Fibroblast of upper back skin (primary cell): ENCODE measurements at places on chromosomes 3 and 15.

DNA sequence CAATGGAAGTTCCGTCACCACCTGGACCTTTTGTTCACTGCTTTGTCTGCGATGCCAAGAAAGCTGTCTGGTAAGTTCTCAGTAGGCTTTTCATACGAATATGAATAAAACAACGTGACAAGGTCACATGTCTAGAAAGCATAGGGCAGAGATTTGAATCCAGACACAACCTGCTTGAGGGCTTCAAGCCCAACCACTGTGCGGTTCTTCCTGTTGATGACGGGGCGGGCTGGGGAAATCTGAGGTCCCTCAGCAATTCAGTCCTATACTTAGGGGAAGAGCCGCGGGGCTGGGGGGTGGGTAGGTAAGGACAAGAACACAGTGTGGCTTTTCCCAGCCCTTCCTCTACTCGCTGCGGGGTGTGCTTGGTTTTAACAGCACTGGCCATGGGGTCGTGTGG lies 32.4 kb upstream of the SMAD3 start:
- no peak for DNase-seq

GRCh38 chr3:110384601-110385000 lies 687.0 kb upstream of the NECTIN3 start:
- peak; percentile 25 for DNase-seq

GRCh38 chr3:58874248-58874741 lies 175.5 kb downstream of the CFAP20DC start:
- DNase-seq = peak; percentile 6

GRCh38 chr3:175279457-175279856 lies 420.3 kb downstream of the NAALADL2 start:
- DNase-seq = no peak

- DNase-seq = no peak
Observed at GRCh38 chr3:18415839-18416238, 9.3 kb downstream of the SATB1 start.

- peak; percentile 47 for DNase-seq
Observed at GRCh38 chr3:161150001-161150525, 44.9 kb upstream of the B3GALNT1 start.

- no peak for DNase-seq
Observed at GRCh38 chr3:150736903-150737832, 25.8 kb downstream of the SIAH2 start.

- no peak for DNase-seq
Observed at GRCh38 chr3:77536038-77536775, 496.3 kb downstream of the ROBO2 start.

DNA sequence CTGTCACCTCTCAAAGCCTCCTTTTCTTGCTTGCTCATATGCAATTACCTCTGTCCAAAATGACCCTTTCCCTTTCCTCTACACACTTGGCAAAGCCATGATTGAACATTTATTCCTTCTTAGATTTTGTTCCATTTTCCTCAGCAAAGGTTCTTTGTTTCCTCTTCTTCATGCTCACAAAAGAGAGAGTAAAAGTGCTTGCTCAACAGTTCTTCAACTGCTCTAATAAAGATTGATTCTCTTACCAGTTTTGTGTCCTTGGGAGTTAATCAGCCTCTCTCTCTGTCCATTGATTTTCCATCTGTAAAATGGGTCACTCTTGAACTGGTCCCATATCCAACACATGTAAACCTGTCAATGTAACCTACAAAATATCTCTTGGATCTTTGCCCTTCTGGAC lies 186.4 kb downstream of the WNT5A start:
- no peak for DNase-seq

GRCh38 chr15:77773903-77774302 lies 141.2 kb upstream of the LINGO1 start:
- DNase-seq = no peak

DNA sequence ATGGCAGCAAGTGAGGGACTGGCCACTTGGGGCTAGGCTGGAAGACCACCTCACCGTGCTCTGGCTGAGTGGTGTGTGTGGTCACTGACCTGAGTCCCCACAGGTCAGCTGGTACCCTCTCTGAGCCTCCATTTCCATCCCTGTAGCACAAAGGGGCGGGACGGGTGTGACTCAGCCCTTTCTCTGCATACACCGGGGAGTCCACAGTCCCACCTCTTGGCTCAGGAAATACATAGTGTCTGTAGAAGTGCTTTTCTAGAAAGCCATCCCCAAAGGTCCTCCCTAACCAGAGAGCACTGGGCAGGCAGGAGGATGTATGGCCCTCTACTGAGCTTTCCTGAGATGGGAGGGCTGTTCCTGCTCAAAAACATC lies 27.2 kb downstream of the WNT7A start:
- DNase-seq = no peak

- no peak for DNase-seq
Observed at GRCh38 chr3:10390641-10391373, 69.9 kb upstream of the SEC13 start.

- DNase-seq = peak; percentile 98
Observed at GRCh38 chr3:149553781-149554451, 79.4 kb downstream of the TM4SF4 start.

DNA sequence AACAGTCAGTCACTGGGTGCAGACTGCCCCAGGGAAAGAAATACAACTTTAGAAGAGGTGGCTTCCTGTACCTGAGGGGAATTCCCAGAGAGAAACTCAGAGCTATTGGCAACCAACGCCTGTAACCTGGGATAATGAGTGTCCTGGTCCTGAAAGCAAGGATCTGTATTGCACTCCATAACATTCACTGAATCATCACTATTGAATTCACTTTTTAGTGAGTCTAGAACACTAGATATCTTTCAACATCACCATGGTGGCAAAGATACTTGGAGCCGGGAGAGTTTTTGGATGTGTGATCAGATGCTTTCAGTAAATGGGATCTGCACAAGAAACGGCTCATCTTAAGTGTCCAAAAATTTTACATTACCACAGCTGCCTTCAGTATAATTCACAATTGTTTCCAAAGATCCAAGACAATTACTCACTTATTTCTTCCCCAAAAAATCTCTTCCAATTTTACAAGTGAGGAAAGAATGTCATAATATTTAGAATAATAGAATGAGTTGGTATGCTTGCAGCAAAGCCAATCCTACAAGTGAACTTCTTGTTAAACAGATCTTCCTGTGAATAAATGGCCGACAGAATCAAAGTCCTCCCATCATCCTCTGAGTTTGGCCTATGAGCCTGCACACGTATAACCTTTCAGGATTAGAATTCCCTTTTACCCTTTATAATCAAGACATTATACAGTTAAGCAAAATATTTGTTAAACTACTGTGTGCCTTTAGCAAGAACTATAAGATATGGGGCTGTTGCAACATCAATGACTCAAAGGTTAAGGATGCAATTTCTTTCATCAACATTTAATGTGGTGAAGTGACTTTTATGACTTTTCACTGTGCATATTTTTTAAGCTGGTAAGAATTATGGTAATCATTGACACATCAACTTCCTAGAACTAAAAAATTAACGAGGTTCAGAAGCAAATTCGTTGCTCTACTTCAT lies 243.3 kb upstream of the COL8A1 start:
- peak; percentile 95 for DNase-seq

- DNase-seq = peak; percentile 82
Observed at GRCh38 chr3:45507820-45508317, 86.7 kb upstream of the LIMD1 start.

DNA sequence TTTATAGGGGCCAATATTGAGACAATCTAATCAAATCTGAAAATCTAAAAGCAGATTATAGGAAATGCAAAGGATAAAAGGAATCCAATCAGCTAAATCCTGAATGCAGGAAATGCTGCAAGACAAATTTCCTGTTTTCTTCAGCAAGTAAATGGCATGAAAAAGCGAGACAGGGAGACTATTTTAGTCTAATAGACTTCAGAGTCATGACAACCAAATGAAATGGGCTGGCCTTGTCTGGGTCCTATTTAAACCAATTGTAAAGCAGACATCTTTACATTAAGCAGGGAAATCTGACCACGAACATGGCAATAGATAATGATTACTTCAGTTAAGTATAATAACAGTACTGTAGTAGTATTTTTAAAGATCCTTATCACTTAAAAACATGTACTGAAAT lies 2.1 kb downstream of the DBR1 start:
- no peak for DNase-seq

DNA sequence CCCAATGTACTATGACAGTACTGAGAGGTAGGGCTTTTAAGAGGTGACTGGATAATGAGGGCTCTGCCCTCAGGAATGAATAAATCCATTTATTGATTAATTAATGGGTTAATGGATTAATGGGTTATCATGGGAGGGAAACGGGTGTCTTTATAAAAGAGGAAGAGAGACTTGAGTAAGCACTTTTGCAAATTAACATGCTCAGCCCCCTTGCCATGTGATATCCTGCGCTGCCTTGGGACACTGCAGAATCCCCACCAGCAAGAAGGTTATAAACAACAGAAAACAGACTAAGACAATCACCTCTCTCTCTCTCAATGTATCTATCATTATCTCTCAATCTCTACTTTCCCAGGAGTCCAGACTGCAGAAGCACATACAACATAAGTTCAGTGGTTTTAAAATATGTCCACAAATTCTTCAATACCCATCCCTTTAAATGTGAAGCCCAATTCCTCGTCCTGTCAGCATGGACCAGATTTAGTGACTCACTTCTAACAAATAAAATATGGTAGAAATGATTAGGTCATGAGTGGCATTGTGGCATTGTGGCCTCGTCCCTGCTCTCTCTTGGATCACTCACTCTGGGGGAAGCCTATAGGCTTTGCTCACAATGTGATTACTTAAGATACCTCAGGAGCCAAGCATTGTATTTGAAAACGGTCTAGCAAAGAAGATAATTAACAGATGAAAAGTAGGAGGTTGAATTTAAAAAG lies 40.0 kb upstream of the IL12A start:
- peak; percentile 84 for DNase-seq

GRCh38 chr3:13234666-13235065 lies 161.4 kb upstream of the IQSEC1 start:
- DNase-seq = no peak

DNA sequence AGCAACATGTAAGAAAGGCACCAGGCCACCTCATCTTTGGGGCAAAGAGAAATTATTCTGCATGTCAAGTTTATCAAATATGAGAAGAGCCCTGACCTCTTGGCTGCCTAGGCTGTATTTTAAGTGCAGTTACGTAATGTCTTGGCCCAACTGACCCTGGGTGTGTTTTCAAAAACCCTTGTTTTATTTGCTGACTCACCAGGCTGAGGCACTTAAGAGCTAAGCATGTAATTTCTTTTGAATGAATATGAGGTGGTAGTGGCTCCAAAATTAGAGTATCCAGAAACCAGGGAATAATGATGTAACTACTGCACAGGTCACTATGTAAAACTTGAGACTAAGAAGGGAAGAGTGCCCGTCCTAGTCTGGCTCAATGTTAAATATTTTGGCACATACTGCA lies 24.3 kb downstream of the PGPEP1L start:
- peak; percentile 67 for DNase-seq

DNA sequence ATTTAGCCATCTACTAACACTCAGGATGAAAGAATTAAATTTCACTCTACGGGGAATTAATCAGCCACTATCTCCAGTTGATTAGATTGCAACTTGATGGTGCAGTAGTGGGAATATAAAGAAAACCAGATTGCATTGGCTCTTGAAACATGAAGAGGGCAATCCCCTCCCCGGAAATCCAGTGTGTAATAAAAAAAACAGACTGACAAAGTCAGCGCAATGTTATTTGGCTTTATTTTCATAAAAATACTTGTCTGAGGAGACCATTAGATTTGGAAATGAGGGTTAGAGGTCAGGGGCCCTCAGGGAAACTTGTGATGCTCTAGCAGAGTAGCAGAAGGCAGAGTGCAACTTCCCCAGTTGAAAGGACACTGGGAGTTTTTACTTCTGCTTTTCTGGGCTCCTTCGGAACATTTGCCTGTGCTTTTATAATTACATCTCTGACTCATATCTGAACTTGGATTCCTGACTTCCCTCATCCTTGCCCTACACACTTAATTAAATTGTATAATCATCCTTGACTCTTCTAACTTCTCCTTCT lies 326.8 kb downstream of the TUSC7 start:
- peak; percentile 70 for DNase-seq

DNA sequence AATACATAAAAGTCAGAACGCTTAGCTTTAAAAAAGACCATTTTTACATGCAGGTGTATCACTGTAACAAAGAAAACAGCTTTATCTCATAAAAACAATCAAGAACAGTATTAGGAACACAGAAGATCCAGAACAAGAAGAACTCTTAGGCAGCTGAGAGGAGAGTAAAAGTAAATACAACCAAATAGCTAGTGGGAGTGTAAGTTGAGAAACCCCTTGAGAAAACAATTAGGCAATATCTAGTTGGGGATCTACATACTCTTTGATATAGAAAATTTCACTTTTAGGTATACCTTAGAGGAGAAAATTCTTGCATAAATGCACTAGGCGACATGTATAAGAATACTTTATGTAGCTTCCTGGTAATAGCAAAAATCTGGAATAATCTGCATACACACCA lies 7.5 kb downstream of the TMF1 start:
- DNase-seq = no peak

- no peak for DNase-seq
Observed at GRCh38 chr15:33468740-33469139, 158.0 kb downstream of the RYR3 start.

DNA sequence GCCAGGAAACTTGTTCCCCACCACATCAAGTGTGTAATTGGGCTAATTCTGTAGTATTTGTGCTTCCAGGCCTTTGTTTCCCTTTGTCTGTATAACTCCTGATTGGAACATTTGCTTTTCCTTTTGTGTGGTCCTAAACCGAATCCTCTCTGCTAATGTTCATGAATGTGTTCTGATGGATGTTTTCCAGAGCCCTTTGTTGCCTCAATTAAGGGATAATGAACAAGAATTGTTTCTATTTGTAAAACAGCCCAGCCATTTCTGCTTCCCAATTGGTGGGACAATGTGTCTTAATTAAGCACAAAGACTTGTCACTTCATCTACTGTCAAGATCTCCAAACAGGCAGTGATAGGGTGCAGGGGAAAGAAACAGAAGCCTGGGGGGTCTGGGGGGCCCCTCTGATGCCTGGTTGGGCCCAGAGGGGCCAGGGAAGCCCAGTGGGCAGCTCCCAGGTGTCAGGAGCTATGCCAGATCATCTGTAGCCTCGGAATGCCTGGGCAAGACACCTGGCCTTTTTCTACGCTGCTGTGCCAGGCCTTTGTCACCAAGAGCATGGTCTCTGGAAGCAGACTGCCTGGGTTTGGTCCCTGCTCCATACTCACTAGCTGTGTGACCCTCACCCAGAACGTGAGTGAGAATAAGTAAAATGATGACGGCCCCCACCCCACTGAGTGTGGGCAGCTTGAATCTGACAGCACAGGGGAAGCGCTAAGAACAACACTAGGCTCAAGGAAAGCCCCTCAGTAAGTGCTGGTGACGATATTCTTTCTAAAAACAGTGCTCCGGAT lies 116.6 kb upstream of the PRR20G start:
- DNase-seq = no peak

DNA sequence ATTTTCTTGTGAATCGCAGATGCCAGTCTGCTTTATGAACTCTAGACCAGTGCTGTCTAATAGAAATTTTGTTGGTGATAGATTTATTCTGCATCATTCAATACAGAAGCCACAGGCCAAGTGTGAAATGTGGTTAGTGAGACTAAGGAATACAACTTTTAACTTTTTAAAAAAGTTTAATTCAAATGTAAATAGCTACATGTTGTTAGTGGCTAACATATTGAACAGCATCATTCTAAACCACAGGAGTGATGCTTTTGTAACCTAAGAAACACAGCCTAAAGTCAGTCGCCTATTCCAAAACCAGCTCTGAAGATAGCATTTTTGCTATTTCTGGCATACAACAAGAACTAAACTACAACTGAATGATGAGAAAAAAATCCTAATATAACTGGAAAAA lies 164.8 kb upstream of the CBLB start:
- DNase-seq = no peak
